WTC11 (cell line): ENCODE measurements at places on chromosomes 2 and 18. TPM values are rescaled to one million over a fixed set of nuclear protein-coding genes. Genes with fewer than 3 reads are reported as not detected.

The FAP gene
- 0.21 TPM in 1 of 3 replicates, not detected in the others for total RNA-seq

The RNF125 gene
- total RNA-seq: 13.8 to 14.9 TPM (median 14.4 TPM) in 3 replicates

The PKP4 gene
- 66.3 to 78.9 TPM (median 69.3 TPM) in 3 replicates for total RNA-seq

The NPAS2 gene
- 1.9 to 3.7 TPM (median 2.6 TPM) in 3 replicates for total RNA-seq

The CCDC85A gene
- total RNA-seq: 0.22 to 0.27 TPM (median 0.25 TPM) in 3 replicates

GRCh38 chr18:13615432-13615861 lies 110.9 kb downstream of the FAM210A start:
- H3K27ac ChIP-seq: no peak overlapping the region
- H3K36me3 ChIP-seq: no peaks in the 10 kb centered on the region
- DNase-seq: no peak
- peaks cover 34% of the 10 kb centered on the region for H3K27me3 ChIP-seq
- H3K4me1 ChIP-seq: peaks cover 22% of the 10 kb centered on the region
- no peak overlapping the region for H3K4me3 ChIP-seq

DNA sequence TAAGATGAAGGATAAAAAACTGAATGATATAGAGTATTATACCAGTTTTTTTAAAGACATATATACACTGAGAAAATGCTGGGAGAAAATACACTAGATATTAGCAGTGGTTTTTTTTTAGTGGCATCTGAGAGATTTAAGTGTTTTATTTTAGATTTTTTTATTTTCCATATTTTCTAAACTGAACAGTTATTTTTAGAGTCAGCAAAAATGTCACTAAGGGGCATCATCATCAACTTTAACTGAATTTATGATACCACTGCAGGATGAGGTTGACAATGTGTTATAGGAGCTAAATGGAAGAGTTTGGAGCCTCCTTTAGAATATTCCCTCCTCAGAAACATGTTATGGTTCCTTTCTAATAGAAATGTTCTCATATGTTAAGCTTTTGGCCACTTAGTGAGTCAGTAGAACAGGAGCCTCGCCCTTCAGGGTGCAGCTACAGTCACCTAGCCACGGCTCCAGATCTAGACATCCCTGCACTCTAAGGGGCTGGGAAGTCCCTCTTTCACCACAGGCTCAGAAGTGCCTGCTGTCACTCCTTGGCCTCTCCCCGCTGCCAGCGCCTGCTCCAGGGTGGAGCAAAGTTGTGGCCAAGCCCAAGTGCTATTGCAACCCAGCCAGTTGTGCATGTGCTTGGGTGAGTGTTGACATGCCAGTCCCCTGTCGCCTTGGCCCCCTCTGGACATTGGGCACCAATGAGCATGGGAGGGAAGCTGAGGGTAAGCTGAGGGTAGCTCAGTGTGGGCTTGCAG lies 210.7 kb upstream of the RASGRP3 start:
- H3K27ac ChIP-seq: no peak overlapping the region
- no peaks in the 10 kb centered on the region; the same call in 1 of the 2 replicates for H3K36me3 ChIP-seq
- H3K4me3 ChIP-seq: no peak overlapping the region
- H3K4me1 ChIP-seq: no peaks in the 10 kb centered on the region
- DNase-seq: no peak

DNA sequence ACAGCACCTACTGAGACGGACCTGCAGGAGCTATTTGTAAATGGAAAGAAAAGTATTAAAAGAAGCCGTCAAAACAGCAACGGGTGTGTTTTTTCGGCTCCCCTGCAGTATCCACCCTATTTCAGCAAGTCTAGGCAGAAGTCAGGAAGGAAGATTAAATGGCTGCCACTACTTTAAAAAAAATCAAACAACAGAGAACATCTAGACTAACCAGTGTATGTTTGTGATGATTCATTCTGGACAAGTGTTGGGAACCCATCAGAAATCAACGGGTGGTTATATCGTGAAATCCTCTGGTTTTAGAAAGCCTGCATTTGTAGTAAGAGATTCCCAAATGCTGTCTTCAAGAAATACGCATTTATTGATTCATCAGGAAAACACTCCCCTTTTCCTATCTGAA lies 9.0 kb downstream of the PMAIP1 start:
- H3K4me1 ChIP-seq: peaks cover 60% of the 10 kb centered on the region
- peaks cover 8% of the 10 kb centered on the region for H3K36me3 ChIP-seq
- H3K27ac ChIP-seq: peak overlapping the region; percentile 43
- H3K27me3 ChIP-seq: no peaks in the 10 kb centered on the region
- no peak overlapping the region; the same call in 1 of the 2 replicates for H3K4me3 ChIP-seq
- no peak for DNase-seq

GRCh38 chr18:48138660-48139430 lies 208.4 kb upstream of the SMAD2 start:
- H3K36me3 ChIP-seq: no peaks in the 10 kb centered on the region
- peaks cover 45% of the 10 kb centered on the region for H3K4me1 ChIP-seq
- DNase-seq: no peak
- no peak overlapping the region for H3K27ac ChIP-seq
- H3K4me3 ChIP-seq: no peak overlapping the region

- DNase-seq: no peak
- no peak overlapping the region for H3K27ac ChIP-seq
- H3K4me1 ChIP-seq: 0 out of 2 replicates have a peak, but pooled peaks cover 5% of the 10 kb centered on the region
- peaks cover 8% of the 10 kb centered on the region for H3K27me3 ChIP-seq
- no peak overlapping the region for H3K4me3 ChIP-seq
Observed at GRCh38 chr2:562391-563364, 114.5 kb downstream of the TMEM18 start.

GRCh38 chr18:28065031-28065792 lies 111.7 kb downstream of the CDH2 start:
- no peaks in the 10 kb centered on the region for H3K27me3 ChIP-seq
- H3K27ac ChIP-seq: no peak overlapping the region
- DNase-seq: no peak
- peaks cover 2% of the 10 kb centered on the region; the same call in 1 of the 2 replicates for H3K36me3 ChIP-seq
- H3K4me1 ChIP-seq: peaks cover 15% of the 10 kb centered on the region
- H3K4me3 ChIP-seq: no peak overlapping the region

DNA sequence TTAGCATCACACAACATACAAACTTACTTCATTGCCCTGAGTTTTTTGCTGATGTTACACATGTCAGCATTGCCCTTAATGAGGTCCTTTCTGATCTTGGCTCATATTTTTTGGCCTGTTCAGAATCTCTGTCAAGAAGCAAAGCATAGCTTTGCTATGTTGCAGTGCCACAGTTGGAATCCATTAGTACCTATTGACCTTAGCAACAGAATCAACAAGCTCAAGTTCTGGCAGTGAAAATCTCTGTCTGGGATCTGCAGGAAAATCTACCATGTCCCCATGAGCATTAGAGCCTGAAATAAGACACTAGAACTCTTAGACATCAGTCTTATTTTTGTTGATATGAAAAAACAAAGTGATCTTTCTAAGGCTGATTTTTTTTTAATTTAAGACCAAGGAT lies 105.6 kb upstream of the FHL2 start:
- peaks cover 12% of the 10 kb centered on the region for H3K4me1 ChIP-seq
- no peak overlapping the region for H3K27ac ChIP-seq
- no peak overlapping the region for H3K4me3 ChIP-seq
- H3K27me3 ChIP-seq: no peaks in the 10 kb centered on the region; the same call in 1 of the 2 replicates

GRCh38 chr2:172931256-172931894 lies 144.3 kb upstream of the MAP3K20 start:
- H3K4me1 ChIP-seq: peaks cover 27% of the 10 kb centered on the region
- no peaks in the 10 kb centered on the region for H3K36me3 ChIP-seq
- H3K27me3 ChIP-seq: no peaks in the 10 kb centered on the region

- no peak overlapping the region for H3K4me3 ChIP-seq
- H3K27me3 ChIP-seq: no peaks in the 10 kb centered on the region
- peaks cover 8% of the 10 kb centered on the region for H3K36me3 ChIP-seq
- peaks cover 6% of the 10 kb centered on the region for H3K4me1 ChIP-seq
Observed at GRCh38 chr2:37713258-37713700, 41.8 kb upstream of the CDC42EP3 start.

DNA sequence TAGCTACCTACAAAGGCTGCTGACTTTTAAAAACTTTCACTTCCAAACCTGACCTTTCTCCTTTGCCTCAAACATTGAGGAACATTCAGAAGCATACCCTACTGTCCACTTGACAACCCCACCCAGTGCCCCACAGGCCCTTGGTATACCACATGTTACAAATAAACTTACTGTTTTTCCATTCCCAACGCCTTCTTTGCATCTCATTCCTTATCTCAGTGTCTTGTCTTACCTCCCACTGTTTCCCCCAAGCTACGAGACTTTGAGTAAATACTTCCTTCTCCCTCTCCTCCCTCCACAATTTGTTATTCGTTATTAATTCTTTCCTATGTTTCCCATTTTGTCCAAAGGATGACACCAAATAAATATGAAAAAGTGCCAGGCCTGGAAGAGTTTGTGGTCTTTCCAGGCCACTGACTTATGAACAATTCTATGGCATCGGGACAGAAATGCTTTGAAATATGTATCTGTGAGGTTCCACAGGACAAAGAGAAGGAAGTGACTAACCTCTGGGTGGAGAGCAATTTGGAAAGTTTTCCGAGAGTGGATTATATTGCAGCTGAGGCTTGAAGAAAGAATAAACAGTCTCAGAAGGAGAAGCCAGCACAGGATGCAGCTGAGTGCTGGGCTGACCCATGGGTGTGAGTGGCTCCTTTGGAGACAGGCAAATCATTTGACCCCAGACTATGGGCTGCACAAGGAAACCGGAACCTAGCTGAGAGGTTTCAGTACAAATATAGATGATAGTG lies 409.0 kb downstream of the LPIN1 start:
- peaks cover 34% of the 10 kb centered on the region for H3K4me1 ChIP-seq
- H3K36me3 ChIP-seq: no peaks in the 10 kb centered on the region
- H3K4me3 ChIP-seq: no peak overlapping the region
- DNase-seq: no peak
- H3K27me3 ChIP-seq: peaks cover 10% of the 10 kb centered on the region
- no peak overlapping the region for H3K27ac ChIP-seq

DNA sequence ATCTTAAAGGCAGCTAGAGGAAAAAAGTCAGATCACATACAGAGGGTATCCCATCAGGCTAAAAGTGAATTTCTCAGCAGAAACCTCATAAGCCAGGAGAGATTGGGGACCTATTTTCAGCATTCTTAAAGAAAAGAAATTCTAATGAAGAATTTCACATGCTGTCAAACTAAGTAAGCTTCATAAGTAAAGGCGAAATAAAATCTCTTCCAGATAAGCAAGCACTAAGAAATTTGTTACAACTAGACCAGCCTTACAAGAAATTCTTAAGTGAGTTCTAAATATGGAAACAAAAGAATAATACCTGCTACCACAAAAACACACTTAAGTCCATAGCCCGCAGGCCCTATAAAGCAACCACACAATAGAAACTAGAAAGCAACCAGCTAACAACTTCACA lies 186.1 kb downstream of the ETAA1 start:
- peaks cover 2% of the 10 kb centered on the region; the same call in 1 of the 2 replicates for H3K27me3 ChIP-seq
- H3K27ac ChIP-seq: no peak overlapping the region
- no peak overlapping the region for H3K4me3 ChIP-seq
- H3K4me1 ChIP-seq: no peaks in the 10 kb centered on the region; the same call in 1 of the 2 replicates
- DNase-seq: no peak
- H3K36me3 ChIP-seq: peaks cover 25% of the 10 kb centered on the region

DNA sequence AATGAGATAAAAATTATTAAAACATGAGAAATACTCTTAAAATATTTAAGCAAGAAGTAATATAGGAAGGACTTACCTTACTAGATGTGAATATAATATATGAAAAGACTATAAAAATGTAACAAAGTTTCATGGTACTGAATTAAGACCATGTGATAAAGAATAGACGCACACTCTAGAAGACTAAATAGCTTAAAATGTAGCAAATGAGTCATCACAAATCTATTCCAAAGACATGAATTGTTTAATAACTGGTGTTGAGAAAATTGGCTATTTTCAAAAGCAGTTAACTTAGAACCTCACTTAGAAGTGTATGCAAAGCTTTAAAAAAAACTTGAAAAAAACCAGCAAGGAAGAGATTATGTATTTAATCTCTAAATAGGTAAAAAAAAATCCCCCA lies 64.1 kb downstream of the POLE4 start:
- H3K4me3 ChIP-seq: no peak overlapping the region
- no peaks in the 10 kb centered on the region for H3K27me3 ChIP-seq
- no peak overlapping the region for H3K27ac ChIP-seq
- H3K4me1 ChIP-seq: peaks cover 3% of the 10 kb centered on the region; the same call in 1 of the 2 replicates
- H3K36me3 ChIP-seq: no peaks in the 10 kb centered on the region
- no peak for DNase-seq

DNA sequence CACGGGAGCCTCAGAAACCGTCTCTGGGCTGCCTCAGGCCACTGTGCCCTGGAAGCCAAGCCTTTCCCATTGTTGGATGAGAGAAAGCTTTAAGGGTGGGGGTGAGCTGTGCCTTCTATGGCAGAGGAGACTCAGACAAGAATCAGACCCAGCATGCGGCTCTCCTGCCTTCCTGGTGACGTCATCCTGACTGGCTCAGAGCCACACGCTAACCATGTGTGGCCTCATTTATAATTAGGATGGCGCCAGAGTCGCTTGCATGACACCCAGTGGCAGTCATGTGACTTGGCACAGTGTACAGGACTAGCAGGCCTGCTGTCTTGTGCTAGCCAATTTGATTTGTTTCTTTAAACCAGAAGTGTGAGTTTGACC lies 99.1 kb downstream of the SH3BP4 start:
- H3K36me3 ChIP-seq: peaks cover 37% of the 10 kb centered on the region
- 0 out of 2 replicates have a peak overlapping the region, but pooled peaks have one; percentile 36 for H3K27ac ChIP-seq
- no peak for DNase-seq
- no peak overlapping the region for H3K4me3 ChIP-seq
- H3K27me3 ChIP-seq: no peaks in the 10 kb centered on the region

DNA sequence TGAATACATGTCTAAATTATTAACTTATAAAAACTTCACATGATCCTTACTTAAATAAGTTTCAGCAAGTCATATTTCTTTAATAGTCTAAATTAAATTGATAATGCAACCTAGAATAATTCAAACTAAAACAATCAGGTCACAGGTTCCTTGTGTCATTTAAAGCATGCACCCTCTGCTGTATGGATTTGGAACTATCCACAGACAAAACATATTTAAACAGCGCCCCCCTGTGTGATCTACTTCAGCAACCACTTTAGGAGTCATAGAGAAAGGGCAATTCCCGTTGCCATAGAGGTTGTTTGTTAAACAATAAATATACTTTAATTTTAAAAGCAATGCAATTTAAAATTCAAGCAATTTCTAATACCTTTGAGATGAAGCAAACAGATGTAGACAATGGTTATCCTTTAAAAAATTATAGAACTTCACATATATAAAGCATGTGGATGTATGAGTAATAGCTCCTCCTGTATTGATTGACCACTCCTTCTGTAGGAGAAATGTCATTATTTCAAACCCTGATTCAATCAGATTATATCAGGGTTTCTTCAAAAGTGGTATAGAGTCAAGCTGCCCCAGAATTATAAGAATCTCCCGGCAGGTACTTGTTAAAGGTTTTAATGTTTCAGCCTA lies 21.2 kb downstream of the GRB14 start:
- no peaks in the 10 kb centered on the region for H3K27me3 ChIP-seq
- DNase-seq: peak; percentile 26
- no peaks in the 10 kb centered on the region for H3K36me3 ChIP-seq
- H3K4me3 ChIP-seq: no peak overlapping the region
- 0 out of 2 replicates have a peak, but pooled peaks cover 4% of the 10 kb centered on the region for H3K4me1 ChIP-seq

DNA sequence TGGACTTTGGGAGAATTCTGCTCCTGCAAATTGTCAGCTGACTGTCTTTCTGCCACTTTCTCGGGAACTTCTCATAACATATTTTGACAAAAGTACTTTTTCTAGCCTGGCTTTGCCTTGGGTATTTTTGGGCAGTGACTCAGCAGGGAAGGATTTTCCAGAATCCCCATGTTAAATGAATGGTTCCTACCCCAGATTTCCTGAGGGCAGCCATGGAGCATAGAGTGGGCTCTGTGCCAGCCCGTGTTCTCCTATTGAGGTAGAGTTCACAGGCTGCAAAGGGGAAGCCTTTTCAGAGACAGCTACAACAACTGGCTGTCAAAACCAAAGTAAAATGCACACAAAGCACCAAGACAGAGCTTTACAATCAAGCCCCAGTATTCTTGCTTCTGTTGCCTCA lies 59.8 kb downstream of the BMP10 start:
- DNase-seq: no peak
- no peak overlapping the region for H3K4me3 ChIP-seq
- H3K27me3 ChIP-seq: no peaks in the 10 kb centered on the region
- H3K36me3 ChIP-seq: no peaks in the 10 kb centered on the region
- H3K27ac ChIP-seq: no peak overlapping the region
